Germinal center (tissue), 1 donor: ENCODE measurements at places on chromosomes 16 and 17.

DNA sequence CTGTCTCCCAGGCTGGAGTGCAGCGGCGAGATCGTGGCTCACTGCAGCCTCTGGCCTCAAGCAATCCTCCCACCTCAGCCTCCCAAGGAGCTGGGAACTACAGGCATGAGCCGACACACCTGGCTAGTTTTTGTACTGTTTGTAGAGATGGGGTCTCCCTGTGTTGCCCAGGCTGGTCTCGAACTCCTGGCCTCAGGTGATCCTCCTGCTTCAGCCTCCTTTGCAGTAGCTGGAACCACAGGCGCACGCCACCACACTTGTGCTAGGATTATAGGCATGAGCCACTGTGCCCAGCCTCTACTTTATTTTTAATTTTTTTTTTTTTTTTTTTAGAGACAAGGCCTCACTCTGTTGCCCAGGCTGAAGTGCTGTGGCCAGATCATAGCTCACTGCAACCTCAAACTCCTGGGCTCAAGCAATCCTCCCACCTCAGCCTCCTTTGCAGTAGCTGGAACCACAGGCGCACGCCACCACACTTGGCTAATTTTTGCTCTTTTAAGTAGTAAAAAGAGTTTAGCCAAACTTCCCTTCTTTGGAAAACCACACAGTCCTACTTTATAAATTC, 4.4 kb downstream of the NTAN1 start:
- no peak for DNase-seq

GRCh38 chr16:85853547-85854545, 45.1 kb upstream of the IRF8 start:
- DNase-seq: no peak

DNA sequence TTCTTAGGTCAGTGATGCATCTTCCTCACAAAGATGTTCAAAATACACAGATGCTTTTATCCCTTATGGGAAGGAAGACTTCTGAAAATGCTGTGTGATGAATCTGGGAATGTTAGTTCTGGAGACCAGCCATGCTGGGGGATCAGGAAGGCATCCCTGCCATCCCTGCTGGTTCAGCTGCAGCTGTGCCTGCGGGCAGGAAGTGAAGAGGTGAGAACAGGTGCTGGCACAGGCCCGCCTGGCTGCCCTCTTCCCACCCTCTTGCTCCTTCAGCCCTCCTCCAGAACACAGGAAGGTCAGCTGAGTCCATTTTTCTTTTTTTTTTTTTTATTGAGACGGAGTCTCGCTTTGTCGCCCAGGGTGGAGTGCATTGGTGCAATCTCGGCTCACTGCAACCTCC, 15.2 kb downstream of the RAB11FIP3 start:
- no peak for DNase-seq

- DNase-seq: no peak
Measured at GRCh38 chr17:19262650-19263631, 25.8 kb downstream of the EPN2 start.

GRCh38 chr16:56057151-56057550, 134.1 kb upstream of the GNAO1 start:
- no peak for DNase-seq

DNA sequence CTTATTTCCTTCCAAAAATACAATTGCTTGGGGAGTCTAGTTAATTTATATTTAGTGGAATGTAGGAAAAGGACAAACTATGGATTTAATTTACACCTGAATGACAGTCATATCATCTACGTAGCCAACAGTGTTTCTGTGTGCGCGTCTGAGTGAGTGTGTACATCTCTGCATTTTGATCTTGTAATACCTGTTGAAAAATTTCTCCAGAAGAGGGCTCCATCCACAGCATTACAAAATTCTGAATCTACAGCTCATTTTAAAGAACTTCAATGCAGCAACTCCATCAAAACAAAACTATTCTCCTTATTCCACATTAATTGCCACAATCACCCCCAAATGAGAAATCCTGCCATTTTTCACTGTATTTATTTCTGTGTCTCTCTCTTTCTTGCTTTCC, 3.9 kb downstream of the CDH13 start:
- DNase-seq: no peak

GRCh38 chr17:81298325-81298990, 3.4 kb upstream of the SLC38A10 start:
- DNase-seq: no peak

- DNase-seq: no peak
Measured at GRCh38 chr16:10929853-10930754, 12.2 kb downstream of the DEXI start.

- no peak for DNase-seq
Measured at GRCh38 chr17:10025976-10026901, 121.2 kb upstream of the RCVRN start.
